AG20443 (cell line): ENCODE measurements at places on chromosomes 6 and 20.

GRCh38 chr20:63898882-63899558, 4.1 kb downstream of the DNAJC5 start:
- no peak for DNase-seq

GRCh38 chr20:34318609-34319443, 15.7 kb upstream of the AHCY start:
- no peak for DNase-seq

- no peak for DNase-seq
Observed at GRCh38 chr6:170365593-170365992, 59.0 kb downstream of the FAM120B start.

GRCh38 chr6:2807342-2808090, 34.1 kb downstream of the SERPINB1 start:
- DNase-seq, result no peak

GRCh38 chr6:120122401-120122800, 772.8 kb upstream of the MAN1A1 start:
- no peak for DNase-seq

DNA sequence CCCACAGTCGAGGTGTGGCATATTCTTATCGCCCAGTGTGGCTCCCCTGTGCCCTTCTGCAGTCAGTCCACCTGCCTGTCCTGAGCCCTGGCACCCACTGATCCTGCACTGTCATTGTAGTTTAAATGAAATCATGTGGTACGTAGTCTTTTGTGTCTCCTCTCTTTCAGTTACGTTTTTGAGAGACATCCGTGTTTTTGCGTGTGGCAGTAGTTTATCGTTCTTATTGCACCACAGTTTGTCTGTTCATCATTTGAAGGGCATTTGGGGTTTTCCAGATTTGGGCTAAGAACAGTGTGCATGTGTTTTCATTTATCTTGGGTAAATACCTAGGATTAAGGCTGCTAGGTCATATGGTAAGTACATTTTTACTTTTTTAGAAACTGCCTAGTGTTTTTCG, 49.3 kb downstream of the SPATA2 start:
- DNase-seq, result peak; percentile 63

- peak; percentile 98 for DNase-seq
Observed at GRCh38 chr20:56628873-56629463, at the start of gene TFAP2C. TSS of gene TFAP2C (plus strand) at chr20:56629306. CDS start at chr20:56629545, 239 bp downstream.

GRCh38 chr6:152184917-152185574, 377.6 kb downstream of the ESR1 start:
- DNase-seq, result no peak

DNA sequence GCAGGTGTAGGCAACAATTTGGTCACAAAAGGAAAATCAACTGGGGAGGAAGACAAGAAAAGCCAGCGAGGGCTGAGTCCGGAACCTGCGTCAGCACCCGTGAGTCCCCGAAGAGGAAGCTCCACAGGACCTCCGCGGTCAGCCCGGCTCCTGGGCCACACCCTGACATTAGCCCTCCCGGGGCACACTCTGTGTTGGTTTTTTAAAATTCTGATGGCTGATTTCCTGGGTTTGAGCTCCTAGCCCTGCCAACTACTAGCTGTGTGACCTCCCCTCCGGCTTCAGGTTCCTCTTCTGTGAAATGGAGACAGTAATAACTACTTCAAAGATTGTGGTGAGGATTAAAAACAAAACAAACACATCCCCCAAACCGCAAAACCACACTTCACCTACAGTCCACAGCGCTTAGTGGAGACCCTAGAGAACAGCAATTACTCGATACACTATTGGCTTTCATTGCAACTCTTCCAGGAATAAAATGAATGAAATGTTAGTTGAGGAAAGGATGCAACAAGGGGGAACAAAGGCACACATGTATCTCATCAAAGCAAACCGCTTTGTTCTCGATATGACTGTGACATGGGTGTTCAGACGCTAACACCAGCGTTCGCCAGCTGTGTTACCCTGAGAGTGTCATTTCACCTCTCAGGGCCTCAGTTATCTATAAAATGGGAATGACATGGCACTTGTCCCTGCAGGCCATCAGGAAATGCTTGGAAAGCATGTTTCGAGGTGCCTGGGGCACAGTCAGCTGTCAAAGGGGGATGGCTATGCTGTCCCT, 985 bp downstream of the ZBP1 start:
- DNase-seq, result no peak

DNA sequence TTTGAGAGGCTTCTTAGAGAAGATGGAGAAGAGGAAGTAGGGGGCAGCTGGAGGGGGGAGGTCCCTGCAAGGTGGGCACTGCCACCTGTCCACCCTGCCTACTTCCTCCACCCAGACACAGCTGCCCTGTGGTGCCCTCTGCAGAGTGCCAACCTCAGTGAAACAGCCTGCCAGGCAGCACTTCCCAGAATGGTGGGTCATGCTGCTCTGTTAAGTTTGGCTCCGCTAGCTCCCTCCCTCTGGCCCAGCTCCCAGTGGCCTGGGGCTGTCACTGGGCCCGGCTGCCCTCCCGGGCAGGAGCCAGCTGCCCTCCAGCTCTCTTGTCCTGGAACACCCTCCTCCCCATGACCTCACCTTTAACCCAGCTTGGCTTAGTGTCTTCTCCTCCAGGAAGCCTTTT, 5.1 kb upstream of the EPB41L1 start:
- DNase-seq, result no peak

DNA sequence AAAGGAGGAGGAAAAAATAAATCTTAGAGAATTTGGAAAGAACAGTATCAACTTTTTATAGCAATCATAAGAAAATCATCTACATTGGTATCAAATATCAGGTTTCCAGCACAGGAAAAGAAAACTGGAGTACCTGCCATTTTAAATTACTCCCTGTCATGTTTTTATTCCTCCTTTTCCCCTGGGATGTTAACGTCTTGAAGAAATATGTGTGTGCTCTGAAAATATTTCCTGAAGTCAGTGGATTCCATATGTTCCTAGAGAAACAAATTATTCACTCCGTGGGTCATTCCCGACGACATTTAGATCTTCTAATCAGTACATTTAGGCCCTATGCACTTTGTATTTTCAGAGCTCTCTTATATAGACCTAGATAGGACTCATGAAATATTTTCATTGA, 42.0 kb upstream of the RSPO3 start:
- DNase-seq, result no peak

DNA sequence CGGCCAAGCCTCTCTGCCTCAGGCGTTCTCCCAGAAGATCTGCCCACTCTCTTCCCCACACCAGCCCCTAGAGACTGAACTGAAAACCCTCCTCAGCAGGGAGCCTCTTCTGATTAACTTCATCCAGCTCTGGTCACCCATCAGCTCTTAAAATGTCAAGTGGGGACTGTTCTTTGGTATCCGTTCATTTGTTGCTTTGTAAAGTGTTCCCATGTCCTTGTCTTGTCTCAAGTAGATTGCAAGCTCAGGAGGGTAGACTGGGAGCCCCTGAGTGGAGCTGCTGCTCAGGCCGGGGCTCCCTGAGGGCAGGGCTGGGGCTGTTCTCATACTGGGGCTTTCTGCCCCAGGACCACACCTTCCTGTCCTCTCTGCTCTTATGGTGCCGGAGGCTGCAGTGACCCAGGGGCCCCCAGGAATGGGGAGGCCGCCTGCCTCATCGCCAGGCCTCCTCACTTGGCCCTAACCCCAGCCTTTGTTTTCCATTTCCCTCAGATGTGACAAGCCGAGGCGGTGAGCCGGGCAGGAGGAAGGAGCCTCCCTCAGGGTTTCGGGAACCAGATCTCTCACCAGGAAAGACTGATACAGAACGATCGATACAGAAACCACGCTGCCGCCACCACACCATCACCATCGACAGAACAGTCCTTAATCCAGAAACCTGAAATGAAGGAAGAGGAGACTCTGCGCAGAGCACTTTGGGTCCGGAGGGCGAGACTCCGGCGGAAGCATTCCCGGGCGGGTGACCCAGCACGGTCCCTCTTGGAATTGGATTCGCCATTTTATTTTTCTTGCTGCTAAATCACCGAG, 14.2 kb downstream of the VEGFA start:
- DNase-seq, result no peak

GRCh38 chr6:26556263-26557070, 18.3 kb downstream of the HMGN4 start:
- DNase-seq, result peak; percentile 63

DNA sequence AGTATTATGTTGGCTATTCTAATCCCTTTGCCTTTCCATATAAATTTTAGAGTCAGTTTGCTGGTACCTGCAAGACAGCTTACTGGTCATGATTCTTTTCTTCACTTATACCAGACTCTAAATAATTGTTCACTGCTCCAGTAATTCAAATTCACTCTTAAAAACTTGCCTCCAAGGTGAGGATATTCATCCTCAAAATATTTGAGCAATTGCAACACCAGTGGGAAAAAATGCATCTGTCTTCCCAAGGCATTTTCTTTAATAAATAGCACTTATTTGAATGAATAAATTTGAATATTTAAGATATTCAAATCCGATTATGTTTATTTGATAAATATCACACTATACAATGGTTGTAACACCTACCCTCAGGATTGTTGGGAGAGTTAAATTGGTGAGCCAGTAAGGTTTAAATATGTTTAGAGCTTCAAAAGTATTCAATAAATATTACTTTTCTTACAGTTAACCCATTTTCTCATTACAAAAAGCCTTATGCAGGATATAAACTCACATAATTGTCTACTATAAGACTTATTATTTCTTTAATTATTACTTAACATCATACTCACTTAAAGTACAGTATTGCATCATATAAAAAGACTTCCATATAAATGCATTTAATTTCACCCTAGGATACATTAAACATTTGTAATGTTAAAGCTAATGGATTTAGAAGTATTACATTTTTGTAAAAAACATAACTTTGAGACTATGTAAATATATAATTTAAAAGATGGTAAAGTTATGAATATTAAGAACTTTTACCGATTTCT, 285.6 kb downstream of the SAMD5 start:
- DNase-seq, result no peak

DNA sequence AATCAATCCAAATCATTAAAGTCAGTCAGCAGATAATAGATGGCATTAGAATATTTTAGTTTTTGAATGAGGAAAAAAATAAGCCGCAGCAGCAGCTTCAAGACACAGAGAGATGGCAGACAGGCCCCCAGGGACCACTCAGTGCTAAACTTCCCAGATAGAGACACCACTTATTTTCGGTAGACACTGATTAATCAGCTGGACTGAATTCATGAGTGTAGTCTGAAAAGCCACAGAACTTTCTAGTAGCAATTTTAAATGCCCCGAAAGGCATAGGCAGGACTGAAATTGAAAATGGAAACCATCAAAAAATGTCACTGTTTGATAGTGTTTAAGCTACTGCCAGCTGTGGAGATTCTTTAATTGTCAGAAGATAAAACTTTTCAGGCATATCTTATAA, 3.1 kb upstream of the CLDN20 start:
- DNase-seq, result no peak

DNA sequence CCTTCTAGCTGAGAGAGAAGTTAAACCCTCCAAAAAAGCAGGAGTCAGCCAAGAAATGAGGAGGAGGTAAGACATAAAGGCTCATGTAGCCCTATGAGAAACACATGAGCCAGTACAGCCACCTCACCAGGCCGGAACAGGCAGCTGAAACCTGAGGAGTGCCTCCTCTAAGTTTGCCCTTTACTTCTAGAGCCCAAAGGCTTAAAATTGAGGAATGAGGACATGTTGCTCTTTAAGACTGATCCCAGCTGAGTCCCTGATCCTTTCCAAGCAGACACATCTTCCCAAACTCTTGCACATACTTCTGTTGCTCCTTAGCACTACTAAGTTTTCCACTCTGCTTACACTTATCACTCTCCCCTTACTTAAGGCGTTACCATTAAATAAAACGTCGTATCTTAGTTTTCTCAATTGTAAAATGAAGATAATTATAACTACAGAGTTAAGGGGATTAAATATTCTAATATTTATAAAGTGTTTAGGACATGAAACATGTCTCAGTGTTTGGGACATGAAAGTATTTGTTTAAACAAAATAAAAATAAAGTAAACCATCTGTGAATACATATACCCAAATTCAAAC, 124.0 kb downstream of the OGFRL1 start:
- no peak for DNase-seq

DNA sequence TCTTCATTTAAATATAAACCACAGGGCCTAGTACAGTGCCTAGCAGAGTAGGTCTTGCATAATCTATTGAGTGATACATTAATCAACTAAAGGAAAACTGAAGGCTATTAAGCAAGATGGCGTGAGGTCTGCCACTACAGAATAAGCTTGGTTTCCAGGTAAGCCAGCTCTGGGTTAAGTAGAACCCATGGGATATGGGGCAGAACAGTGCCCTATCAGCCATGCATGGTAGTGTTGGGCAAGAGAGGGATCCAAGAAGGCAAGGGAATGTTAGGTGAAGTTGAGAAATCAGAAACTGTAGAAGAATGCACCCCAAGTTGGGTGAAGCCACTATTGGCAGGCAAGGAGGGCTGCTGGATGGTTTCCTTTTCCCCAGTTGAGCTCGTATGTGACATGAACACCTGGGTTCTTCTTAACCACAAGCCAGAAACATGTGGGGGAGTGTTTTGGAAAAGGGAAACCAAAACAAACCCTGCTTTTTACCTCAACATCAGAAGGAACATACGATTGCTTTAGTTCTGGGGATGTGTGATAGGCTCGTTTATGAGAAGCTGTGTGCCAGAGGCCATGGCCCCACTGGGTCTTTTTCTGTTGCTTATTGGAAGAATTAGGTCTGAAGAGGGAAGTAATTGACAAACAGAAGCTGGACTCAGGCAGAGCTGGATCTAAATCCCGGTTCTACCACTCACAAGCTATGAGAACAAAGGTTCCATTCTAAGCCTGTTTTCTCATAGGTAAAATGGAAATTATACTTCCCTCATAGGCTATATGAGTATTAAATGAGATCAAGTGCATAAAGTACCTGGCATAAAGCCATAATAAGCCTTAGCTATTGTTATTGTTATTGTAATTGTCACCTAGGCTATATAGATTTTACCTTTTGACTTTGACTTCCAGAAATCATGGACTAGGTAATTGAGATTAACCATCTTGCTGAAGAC, 33.5 kb downstream of the NEDD9 start:
- no peak for DNase-seq

- DNase-seq, result no peak
Observed at GRCh38 chr6:46772762-46773161, 20.4 kb upstream of the MEP1A start.

DNA sequence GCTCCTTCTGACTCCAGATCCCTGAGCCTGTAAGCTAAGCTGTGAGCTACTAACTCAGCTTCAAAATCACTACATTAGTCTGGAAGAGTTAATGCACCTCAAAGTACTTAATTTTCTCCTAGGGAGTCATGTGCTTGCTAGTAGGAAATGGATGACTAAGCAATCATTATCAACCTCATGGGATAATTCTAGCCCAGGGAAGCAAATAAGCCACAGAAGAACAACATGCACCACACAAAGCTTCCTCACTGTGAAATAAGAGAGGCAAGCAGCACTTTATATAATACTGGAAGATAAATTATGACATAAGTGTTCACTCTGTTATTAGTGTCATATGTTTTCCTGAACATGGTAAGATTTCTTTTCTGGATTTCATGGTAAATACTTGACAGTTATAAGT, 57.9 kb upstream of the RCAN2 start:
- no peak for DNase-seq

DNA sequence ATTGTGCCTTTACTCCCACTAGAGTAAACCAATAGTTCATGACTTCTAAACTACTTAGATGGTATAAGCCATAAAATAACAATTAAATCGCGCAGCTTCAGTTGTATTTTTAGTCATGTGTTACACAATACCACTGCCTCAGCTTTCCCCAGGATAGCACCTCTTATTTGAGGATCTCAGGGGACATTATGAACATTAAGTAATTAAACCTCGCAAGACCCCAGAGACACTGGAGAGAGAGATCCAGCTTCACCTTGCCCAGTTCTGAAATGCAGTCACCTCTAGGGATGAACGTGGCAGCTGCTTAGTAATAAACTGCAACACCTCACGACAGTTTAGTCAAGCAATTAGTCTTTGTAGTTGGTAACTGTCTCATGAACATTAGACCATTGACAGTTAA, 87.1 kb downstream of the CFAP61 start:
- DNase-seq, result no peak
